ENCODE measurements at places on chromosomes 16 and 17.

DNA sequence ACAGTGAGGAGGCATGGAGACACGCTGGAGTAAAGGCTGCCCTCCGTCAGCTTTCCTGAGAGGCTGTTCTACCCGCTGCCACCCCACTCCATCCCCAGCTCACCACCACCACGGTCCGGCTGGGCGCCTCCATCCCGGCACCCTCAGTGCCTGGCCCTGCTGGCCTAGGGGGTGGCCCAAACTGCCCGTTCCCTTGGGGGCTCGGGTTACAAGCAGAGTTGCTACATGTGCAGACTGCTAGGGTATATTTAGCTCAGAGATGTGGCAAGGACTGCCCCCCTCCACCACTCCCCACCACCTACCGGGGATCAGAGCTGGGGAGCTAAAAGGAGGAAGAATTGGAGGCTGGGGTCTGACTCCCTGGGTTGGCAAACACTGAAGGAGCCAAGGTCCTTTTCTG lies 4.1 kb downstream of the CACNB1 start:
- DNase-seq = no peak

DNA sequence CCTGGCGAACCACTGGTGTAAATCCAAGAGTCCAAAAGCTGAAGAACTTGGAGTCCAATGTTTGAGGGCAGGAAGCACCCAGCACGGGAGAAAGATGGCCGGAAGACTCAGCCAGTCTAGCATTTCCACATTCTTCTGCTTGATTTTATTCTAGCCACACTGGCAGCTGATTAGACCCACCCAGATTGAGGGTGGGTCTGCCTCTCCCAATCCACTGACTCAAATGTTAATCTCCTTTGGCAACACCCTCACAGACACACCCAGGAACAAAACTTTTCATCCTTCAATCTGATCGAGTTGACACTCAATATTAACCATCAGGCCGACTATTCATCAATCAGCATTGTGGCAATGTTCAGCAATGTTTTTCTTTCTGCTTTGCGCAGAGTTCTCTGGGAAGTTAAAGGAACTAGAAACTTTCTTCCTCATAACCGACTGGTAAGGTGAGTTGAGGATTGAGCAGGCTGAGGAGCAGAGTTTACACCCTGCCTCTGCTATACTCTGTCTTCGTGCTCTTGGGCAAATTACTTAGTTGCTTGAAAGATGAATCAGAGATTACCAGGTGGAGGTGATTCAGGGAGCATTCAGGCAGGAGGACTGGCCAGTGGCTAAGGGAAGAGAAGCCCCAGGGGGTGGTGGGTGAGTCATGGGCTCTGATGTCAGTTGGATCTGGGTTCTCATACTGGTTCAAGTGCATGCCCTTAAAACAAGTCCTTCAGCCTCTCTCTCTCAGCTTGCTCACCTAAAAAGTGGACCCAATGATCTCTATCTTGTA lies 28.2 kb upstream of the BRD7 start:
- DNase-seq = no peak

GRCh38 chr17:9232591-9233270 lies 211.4 kb downstream of the NTN1 start:
- DNase-seq = peak; percentile 84

DNA sequence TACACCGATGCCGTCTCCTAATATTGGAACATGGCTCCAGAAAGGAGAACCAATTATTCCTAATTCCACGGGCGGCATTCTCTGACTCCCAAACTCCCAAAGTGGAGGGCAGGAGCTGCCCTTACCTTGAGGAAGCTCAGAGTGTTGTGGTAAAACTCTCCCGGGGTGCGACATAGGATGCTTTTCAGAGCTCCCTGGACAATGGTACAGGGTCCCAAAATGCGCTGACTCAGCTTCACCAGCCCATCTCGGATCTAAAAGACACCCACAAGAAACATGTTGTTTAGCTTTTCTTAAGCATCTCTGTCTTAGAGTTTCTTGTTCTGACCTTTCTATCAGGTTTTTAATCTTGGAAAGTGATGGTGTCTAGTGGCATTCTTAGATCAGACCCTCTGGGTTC lies 6.7 kb downstream of the TAT start:
- no peak for DNase-seq

- no peak for DNase-seq
Observed at GRCh38 chr17:17315142-17315821, 12.1 kb downstream of the NT5M start.

DNA sequence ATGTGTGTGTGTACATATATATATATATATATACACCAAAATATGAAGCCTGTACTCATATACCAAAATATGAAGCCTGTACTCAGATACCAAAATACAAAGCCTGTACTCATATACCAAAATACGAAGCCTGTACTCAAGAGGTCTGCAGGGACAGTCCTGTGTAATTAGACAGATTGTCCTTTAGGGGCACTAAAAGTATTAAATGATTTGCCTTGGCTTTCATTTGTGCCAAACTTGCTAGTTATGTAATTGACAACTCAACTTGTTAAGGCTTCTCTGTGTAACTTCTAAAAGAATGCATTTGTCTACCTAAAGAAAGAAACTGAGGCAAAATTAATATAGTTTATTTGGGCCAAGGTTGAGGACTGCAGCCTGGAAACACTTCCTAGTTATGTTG lies 30.8 kb upstream of the DHX40 start:
- no peak for DNase-seq

DNA sequence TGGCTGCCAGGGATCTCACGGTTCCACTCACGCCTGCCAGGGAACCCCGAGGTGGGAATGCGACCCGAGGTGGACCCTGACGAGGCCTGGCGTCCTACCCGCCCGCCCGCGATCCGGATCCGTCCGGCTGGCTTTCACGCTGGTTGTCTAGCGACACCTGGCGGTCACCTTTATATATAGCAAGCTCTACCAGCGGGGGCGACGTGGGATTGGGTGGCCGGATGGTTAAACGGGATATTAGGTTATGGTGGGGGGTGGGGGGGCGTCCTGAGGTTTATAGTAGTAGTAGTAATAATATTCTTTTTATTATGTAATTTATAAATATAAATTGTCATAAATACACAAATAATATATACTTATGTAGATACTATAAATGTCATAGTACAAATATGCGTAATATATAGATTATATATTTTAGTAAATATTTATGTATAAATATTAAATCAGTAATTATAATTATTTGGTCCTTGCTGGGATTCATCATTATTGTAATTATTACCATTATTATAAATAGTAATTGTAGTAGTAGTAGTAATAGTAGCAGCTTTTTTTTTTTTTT lies 136.9 kb downstream of the KCNJ12 start:
- DNase-seq = peak; percentile 79

- DNase-seq = no peak
Observed at GRCh38 chr17:79681628-79682261, 49.0 kb upstream of the ENPP7 start.

DNA sequence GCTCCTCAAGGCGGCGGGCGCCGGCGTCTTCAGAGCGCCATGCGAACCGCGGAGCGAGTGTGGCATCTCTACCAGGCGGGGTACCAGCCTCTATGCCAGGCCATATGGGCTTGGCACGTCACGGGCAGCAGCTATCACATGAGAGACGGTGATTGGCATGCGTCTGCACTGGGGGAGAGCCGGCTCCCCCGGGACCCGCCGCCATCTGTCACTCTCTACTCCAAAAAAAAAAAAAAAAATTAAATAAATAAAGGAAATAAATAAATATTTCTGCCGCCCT lies at the start of gene NEUROD2:
TSS of gene NEUROD2 (minus strand) at position 70 of the 280 bp plus-strand sequence. CDS start 1,321 bp downstream, outside the sequence.
- no peak for DNase-seq

GRCh38 chr17:64992325-64992802 lies 64.2 kb downstream of the GNA13 start:
- DNase-seq = peak; percentile 43

GRCh38 chr16:1108299-1109252 lies 12.5 kb upstream of the C1QTNF8 start:
- DNase-seq = no peak

- no peak for DNase-seq
Observed at GRCh38 chr17:45722161-45722560, 62.0 kb upstream of the CRHR1 start.

- no peak for DNase-seq
Observed at GRCh38 chr17:21061971-21062526, 19.2 kb upstream of the USP22 start.

DNA sequence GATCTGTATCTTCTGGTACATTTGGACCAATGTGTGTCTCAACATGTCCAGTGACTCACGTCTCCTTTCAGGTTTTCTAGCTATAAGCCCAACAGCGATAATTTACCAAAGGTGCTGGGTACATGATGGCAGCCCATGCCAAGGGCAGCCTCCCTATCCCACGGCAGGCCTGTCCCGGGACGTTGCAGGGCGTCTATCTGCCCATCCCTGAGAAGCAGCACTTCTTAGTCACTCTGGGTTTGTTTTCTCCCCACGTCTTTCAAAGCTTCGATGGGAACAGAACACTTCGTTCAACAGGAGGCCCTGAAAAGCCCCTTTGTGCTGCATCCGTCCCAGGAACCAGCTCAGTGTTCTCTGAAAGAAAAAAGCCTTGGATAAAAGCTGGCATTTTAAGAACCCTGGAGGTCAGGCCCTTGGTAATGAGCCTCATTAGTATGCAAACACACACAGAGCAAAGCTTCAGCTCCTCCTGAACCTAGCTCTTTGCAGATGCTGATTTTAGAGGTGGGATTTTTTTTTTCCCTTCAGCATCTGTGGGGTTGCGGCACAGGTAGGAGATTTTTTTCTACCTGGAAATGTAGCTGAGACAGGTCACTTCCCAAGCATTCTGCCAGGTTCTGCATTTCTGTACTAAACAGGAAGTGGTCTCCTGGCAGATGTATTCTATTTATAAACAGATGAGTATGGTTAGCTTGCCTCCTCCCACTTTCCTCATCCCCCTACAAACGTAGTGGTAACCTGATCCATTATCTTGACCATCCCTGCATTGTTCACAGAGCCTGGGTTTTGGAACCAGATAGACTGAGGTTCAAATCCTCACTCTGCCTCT lies 17.5 kb upstream of the MT4 start:
- no peak for DNase-seq

- no peak for DNase-seq
Observed at GRCh38 chr17:12977008-12977751, 40.6 kb downstream of the ELAC2 start.

GRCh38 chr16:21694609-21695008 lies 30.8 kb downstream of the OTOA start:
- no peak for DNase-seq

- DNase-seq = no peak
Observed at GRCh38 chr16:69839798-69840409, 77.8 kb downstream of the WWP2 start.

DNA sequence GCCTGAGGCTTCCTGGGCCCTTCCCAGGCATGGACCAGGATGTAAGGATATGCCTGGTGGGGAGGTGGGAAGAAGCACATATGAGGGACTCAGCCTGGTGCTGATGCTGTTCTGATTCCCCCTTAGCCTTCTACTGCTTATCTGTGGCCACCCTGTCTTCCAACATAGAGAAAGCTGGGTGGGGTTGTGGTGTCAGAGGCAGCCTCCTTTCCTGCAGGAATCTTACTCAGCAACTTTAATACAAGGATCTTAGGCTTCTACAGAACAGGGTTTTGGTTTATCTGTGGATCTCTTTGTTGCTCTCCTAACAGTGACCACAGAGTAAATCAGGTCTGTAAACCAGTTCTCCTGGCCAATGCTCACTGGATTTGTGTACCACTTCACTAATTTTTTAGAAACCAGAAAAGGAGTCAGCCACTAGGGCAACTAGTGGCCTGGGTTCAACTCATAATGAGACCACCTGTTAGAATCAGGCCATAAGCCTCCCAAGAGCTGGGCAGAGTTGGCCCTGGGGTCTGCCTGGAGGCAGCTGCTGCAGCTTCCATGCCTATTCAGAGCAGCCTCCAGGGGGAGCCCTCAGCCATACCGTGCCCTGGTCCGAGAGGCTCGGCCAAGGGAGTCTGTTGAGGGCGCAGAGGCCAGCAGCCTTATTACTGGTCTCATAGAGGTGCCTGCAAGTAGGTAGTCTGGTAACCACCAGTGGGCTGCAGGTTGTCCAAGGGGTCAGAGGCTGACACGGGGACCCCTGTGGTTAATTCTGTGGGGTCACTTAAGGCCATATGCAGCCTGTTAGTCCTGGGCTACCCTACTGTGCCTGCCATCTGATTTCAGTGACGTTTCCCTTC lies 7.1 kb downstream of the HAS3 start:
- no peak for DNase-seq

GRCh38 chr16:49712542-49712941 lies 143.4 kb downstream of the ZNF423 start:
- DNase-seq = no peak

DNA sequence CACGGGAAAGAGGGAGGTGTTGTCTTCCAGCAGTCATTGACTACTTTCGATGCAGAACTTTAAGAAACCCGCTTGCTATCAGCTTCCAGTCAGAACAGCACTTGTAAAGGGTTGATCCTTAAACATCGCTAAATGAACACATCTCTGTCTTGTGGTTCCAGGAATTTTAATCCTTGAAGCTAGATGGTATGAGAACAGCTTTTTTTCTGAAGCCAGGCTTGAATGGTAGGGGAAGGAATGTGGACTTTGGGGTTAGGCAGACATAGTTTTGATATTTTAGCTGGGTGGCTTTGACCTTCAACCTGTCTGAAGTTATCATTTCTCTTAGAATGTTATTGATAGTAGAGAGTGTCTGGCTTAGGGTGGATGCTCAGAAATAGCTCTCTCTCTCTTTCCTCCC lies 81.1 kb downstream of the RGS9 start:
- no peak for DNase-seq

GRCh38 chr16:74275031-74275636 lies 21.5 kb upstream of the PSMD7 start:
- DNase-seq = peak; percentile 9

GRCh38 chr17:78132084-78132676 lies 1.6 kb downstream of the TMC8 start:
- DNase-seq = no peak

DNA sequence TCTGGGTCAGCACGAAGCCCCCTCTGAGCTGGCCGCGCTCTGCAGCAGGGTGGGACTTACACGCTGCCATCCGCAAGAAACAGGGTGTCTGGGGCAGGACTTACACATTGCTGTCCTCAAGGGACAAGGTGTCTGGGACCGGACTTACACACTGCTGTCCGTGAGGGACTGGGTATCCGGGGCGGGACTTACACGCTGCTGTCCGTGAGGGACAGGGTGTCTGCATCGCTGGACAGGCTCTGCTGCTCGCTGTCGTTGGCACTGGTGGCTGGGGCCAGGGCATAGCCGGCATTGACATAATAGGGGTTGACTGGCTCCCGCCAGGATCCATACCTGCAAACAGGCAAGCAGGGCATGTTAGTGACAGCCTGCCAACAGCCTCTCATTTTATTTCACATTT lies 31.4 kb downstream of the PDIA2 start:
- DNase-seq = no peak

Measured in renal pelvis (tissue), 12 donors.